Neuronal stem cell (in vitro differentiated cells): ENCODE measurements at places on chromosomes 2 and 18.

DNA sequence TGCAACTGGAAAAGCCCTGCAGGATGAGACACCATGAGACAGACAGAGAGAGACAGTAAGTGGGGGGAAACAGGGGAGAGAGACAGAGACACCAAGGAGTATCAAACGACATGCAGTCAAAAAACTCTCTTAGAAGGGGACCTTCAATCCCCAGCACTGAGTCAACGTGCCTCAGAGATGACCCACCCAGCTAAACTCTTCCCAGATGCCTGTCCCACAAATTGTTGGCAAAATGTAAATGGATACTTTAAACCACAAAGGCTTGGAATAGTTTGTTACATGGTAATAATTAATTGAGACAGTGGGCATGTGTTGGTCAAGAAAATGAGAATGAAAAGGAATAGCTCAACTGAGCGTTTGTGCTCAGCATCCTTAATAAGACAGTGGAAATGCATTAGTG is 98.3 kb downstream of the GRB14 start:
- no peak for DNase-seq

- DNase-seq = no peak
These were observed 369 bp downstream of the CDK5R2 start for GRCh38 chr2:218959761-218960308.

DNA sequence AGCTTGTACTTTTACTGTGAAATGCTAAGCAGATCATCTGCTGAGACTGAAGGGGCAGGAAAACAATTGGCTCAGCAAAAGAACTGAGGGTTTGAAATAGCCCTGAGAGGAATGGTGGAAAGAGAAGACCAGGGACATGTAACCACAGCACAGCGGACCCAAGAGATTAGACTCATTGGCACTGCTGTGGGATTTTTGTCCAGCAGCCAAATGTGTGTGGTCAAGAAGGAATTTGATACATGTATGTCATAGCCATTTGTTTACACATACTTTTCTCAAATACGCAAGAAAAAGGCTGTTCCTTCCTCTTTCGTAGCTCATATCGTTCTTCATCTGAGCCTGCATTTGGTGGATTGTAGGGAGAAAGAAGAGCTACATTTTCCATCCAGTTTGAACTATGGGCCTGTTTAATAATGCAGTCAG is 73.8 kb downstream of the TRABD2A start:
- no peak for DNase-seq

- DNase-seq = peak; percentile 37
These were observed 254.7 kb upstream of the FIGN start for GRCh38 chr2:163990541-163990940.

DNA sequence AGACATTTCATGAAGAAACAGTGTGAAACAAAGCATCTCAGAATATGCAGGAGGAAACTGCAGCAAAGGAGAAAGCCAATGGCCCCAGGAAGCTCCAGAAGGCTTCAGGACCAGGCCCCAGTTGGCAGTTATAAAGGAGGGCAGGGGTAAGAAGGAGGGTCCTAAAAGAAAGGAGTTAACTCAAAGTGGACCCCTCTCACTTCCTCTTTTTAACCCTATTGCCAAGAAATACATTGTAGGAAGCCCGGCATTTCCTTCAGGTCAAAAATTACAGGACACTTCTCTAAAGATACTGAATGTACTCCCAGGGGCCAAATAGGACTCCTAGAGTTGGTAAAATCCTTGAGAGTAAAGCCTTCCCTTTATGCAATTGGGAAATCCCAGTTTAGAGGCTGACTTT is 77.1 kb upstream of the TGFA start:
- no peak for DNase-seq

DNA sequence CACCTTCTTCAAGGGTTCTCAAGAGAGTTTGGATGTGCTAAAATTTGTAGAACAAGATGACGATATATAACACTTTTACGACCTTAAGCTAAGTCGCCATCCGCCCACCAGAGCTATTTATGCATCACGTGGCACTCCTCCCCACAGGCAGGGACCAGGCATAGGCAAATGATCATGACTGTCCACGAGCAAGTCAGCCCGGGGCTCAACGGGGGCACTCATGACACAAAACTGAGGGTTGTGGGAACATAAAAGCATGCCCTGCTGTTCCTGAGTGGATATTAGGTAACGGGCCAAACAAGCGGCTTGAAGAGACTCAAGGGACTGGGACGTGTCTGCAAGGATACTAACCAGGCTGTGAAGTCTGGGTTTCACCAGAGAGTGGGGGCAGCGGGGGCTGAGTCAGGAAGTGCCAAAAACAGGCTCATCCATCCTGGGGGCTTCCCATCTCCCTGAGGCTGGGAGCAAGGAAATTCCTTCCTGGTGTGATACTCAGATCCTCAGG is 58.1 kb downstream of the FAM178B start:
- no peak for DNase-seq

DNA sequence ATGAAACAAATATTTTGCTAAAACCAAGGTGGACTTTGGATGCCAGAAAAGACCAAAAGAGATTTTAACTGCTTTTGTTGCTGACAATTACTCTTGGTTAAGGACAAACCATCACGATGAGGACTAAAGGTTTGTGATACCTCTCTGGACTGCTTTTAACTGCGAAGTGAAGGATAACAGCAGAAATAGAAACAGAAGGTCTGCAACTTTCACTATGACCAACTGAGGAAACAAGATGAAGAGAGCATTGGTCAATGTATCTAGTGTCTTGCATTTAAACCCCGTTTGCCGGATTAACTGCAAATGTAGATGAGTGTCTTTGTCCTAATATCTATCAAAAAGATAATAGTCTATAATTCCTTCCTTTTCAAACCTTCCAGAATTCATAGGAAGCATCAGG is 541.7 kb downstream of the ERBB4 start:
- DNase-seq = no peak

DNA sequence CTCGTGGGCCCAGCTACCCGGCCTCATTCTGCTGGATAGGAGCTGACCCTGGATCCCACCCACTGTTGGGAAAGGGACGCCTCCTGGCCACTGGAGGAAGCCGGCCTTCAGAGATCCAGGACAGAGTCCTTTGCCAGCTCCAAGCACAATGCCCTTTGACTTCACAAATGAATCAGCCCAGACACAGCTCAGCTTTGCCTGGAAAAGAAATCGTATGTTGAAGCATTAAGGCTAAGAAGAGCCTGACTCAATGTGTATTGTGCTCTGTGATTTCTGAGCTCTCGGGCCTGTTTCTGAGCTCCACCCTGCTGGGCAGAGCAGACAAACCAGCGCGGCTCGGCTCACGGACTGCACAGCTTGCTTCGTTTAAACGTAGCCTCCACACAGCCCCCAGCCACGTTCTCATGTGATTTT is 162.9 kb upstream of the APCDD1 start:
- DNase-seq = no peak

DNA sequence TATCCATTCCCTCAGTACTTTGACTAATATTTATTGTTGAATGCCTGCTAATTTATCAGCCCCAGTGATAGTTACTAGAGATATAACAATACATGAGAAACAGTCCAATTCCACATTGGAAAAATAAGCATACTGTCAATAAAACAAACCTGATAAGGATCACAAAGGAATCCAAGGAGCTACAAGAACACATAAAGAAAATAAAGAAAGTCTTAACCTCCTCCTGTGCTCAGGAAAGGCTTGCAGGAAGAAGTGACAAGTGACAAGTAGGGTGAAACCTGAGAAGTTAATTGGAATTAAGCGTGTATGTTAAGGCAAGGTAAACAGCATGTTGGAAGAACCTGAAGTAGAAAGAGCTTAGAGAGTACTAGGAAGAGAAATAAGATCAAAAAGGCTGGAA is 20.3 kb upstream of the ASNSD1 start:
- DNase-seq = no peak

DNA sequence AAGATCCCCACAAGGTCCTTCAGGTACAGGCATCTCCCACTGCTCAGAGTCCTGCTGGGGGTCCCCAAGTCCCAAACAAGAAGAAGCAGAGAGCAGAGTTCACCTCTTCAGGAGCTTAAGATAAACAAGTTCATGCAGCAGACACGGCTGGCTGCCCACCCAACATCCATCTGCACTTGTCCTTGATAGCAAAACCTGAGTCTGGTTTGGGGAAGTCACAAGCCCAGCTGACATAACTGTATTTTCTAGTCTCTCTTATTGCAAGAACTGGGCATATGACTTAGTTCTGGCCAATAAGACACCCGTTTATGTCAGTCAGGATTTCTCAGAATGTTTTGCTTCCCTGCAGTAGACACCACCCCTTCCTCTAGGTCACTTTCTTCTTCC is 31.8 kb downstream of the AFF3 start:
- DNase-seq = no peak

DNA sequence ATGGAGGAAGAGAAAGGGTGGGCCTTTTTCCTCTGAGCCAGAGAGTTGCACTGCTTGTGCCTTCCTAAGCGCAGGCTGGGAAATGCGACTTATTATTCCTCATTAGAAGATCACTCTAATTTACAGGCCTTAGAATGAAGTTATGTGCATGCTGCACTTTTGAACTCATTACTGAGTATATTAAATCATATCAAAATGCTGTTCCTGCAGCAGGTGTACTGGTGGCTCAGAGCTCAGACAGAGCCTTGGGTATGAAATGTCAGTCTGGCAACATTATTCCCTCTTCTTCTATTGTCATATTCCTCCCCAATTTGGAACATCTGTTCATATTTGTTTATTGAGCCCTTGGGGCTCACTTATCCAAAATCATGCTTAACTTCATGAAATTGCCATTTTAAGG is 85.5 kb downstream of the ADCYAP1 start:
- DNase-seq = no peak

- DNase-seq = peak; percentile 61
These were observed 15.6 kb upstream of the RIOK3 start for GRCh38 chr18:23437357-23438045.

DNA sequence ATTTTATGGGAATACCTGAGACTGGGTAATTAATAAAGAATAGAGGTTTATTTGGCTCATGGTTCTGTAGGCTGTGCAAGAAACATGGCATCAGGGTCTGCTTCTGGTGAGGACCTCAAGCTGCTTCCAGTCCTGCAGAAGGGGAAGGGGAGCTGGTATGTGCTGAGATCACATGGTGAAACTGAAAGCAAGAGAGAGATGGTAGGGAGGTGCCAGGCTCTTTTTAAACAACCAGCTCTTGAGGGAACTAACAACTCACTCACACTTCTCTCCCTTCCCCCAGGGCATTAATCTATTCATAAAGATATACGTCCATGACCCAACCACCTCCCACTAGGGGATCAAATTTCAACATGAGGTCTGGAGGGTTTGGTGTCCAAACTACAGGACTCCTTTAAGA is 40.1 kb downstream of the AGPS start:
- DNase-seq = no peak

DNA sequence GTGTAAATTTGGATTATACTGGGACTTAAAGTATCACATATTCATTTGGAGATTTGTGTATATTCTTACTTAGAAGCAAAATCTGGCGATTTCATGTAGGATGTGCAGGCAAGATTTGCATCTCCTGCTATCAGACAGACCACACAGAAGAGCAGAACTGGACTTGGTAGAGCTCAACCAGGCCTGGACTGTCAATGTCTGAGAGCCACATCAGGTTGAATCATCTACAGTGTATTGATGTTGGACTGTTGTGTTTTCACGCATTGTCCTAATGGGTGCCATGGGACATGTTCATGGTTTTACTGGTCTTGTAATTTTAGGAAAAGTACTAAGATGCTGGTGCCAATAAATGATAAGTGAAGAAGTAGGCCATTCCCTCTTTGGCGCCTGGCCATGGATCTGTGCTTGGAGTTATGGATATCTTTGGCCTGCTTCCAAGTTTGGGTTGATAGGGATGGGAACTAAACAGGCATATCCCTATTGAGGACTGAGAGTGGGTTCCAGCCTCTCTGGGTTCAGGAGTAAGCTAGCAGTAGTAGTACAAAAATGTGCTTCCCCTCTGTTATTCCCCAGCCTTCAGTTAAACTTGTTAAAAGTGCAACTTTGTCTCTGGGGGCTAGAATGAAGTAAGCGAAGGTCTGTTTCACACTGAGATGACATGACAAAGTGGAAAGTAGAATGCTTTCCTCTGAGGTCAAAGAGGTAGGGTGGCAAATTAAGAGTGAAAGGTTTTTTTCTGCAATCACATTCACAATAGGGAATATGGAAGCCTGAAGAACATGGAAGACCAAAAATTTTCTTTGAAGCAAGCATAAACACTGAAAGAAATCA is 49.2 kb upstream of the NEMP2 start:
- no peak for DNase-seq

- DNase-seq = no peak
These were observed 106.5 kb upstream of the ETAA1 start for GRCh38 chr2:67290451-67291290.

- DNase-seq = no peak
These were observed 8.1 kb downstream of the ACKR3 start for GRCh38 chr2:236577481-236578410.

GRCh38 chr18:75863696-75864095 is 436.2 kb upstream of the SMIM21 start:
- no peak for DNase-seq

- peak; percentile 59 for DNase-seq
These were observed 552 bp downstream of the CNPPD1 start for GRCh38 chr2:219175928-219176817.

GRCh38 chr18:45015788-45016128 is 335.1 kb downstream of the SETBP1 start:
- DNase-seq = no peak

- DNase-seq = peak; percentile 20
These were observed 618 bp upstream of the LYPD1 start for GRCh38 chr2:132670496-132671150.

DNA sequence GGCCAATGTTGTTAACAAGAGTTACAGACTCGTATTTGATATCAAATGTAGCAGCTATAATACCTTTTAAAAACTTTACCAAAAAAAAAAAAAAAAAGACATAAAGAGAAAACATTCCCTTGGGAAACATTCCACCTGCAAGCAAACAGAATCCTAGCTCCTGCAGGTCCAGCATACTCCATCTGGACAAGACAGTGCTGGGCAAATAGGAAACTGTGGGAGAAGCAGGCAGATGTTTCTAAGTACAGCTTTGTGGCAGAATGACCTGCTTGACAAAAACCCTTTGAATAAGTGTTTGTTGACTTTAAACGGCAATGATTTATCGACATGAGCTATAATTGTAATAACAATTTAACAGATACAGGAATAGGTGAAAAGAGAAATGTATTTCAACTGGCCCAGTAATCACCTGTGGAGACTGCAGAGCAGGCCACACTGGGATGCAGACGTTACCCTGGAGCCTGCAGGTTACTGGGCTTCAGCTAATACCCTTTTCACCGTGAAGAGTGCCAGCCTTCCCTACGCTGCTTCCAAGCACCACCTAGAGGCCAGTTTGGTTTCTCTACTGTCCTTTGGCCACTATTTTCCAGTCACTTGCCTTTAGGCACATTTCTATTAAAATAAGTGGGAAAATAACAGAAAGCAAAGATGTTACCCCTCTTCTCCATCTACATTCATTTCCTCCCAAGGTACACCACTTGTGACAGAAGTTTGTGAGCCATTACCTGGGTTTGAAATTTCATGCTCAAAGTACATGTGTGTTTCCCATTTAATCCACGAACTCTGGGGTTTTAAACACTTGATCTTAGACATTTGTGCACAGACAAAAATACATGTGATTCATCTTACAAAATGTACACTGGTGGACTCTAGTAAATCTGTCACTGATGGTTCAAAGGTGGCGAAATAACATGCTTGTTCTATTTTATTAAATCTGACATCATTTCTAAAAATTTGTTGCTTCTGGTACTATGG is 96.9 kb upstream of the ZNF397 start:
- DNase-seq = peak; percentile 21

- no peak for DNase-seq
These were observed 177.7 kb downstream of the INSIG2 start for GRCh38 chr2:118265873-118266455.

GRCh38 chr2:139031722-139032121 is 251.5 kb upstream of the NXPH2 start:
- no peak for DNase-seq

GRCh38 chr2:175454953-175455389 is 273.5 kb upstream of the ATP5MC3 start:
- DNase-seq = no peak

- DNase-seq = no peak
These were observed 30.5 kb upstream of the PLB1 start for GRCh38 chr2:28465148-28465885.
